ENCODE measurements at places on chromosomes 12 and 14.

DNA sequence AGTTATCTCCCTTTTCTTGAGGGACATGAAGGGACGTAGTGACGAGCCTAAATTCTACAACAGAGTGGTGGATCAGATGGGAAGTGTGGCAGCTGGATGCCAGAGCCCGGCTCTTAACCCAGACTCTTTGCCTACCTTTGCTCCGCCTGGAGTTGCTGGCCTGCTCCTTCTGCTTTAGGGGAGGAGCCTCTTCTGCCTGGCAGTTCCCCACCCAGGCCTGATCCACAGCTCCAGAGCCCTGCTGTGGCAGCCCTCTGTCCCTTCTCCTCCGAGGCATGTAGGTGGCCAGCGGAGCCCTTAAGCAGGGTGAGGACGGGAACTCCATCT is 2.3 kb upstream of the PRPH start:
- no peak for DNase-seq

GRCh38 chr14:104394409-104394851 is 185.1 kb upstream of the C14orf180 start:
- DNase-seq, result no peak

DNA sequence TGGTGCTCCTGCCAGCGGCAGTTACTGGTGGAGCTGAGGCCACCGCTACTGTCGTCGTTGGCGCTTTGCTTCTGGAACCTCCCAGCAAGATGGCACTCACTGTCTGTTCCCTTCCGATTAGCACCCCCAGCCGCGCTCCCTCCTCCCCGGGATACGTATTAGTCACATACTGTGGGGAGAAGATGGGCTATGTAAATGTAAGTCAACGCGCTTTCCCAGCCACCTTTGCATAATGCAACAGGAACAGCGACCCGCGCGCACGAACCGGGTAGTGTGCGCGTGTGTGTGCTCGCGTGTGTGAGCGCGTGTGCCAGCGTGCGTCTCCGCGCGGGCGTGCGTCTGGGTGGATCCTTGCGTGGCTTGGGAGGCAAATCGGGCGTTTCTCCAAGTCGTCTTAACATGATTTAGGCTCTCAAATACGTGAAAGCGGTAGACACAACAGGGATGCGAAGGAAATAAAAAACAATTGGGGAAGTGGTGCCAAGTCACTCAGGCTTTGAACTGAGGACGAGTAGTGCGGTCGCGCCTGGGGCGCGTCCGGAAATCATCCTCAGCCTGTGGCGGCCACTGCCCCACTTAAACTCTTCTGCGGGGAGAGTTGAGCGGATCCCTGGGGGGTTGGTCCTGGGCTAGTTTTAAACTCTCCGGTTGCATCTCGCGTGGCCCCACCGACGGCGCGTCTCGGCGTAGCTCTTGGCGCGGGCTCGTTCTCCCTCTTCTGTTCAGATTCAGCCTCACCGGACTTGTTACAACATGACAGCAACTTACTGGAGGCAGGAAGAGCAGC is 1.8 kb downstream of the FLRT2 start:
- DNase-seq, result peak; percentile 68

GRCh38 chr14:101808020-101808641 is 46.6 kb downstream of the PPP2R5C start:
- no peak for DNase-seq

DNA sequence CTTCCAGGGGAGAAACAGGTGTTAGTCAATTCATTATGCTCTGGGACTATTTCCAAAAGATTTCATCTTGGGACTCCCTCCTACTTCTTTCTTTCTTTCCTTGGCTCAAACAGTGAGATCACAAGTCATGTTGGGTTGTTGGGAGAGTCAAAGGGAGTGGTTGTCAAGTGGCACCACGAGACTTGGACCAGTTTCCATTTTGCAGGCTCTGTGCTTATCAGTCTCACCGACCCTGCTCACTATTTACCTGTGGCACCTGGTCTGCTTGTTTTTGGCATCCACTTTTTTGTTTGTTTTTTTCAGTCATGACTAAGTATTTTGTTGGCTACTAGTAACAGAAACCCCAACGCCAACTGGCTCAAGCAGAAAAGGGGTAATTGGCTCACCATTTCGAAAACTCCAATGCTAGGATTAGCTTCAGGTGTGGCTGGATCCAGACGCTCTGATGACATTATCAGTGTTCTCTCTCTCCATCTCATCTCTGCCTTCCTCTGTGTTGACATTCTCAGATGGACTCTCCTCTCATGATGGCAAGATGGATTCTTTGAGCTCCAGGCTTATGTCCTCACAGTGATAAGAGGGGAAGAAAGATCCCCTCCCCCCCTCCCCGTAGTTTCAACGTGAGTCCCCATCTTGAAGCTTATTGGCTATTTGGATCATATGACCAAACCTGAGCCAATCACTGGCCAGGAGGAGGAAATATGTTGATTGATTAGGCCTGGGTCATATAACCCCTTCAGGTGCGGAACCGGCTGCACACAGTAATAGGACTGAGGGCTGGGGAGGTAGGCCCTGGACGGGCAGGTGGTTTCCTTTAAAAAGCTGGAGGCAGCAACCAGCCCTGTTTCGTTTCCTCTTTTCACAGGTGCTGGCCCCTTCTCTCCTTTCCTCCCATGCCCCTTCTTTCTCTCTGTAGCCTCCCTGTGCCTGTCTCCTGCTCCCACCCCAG is 84.2 kb downstream of the AACS start:
- DNase-seq, result peak; percentile 35

- DNase-seq, result no peak
Observed at GRCh38 chr12:3744229-3744901, 8.5 kb downstream of the CRACR2A start.

GRCh38 chr14:93532541-93532940 is 101.8 kb downstream of the UNC79 start:
- DNase-seq, result peak; percentile 37

DNA sequence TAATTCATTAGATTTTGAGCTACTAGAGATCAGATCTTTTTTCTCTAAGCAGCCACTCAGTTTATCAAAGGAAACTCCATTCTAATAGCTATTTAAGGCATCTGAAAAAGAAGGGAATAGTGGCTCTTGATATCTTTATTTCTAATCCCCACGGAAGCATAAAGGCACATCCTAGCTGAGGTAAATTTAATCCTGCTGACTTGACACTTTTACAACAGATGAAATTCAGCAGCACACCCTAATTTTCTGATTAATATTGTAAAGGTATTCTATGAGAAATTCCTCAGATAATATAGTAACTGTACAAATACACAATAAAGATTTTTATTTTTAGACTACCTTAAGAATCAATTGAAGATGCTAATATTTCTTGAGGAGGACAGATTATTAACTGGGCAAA is 916.4 kb downstream of the TMTC2 start:
- no peak for DNase-seq

DNA sequence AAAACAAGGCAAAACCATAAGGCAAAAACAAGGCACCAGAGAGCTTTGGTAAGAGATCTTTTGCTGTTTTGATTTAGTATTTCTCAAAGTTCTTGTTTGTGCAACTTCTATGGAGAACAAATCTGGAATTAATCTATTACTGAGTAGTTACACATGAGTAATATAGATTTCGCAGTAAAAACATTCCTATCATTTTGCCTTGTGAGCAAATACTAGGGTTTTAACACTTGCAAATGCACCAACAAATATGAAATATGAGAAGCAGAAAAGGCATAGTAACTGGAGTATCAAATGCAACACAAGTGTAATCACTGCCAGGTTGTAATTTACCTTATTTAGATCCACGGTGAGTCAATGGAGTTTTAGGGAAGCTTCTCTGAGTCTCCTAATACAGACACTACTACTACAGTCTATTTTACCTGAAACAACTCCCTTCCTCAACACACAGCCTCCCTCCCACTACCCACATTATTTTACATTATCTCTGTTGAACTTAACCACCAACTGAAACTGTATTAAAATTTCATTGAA is 324.1 kb downstream of the FLRT2 start:
- no peak for DNase-seq

DNA sequence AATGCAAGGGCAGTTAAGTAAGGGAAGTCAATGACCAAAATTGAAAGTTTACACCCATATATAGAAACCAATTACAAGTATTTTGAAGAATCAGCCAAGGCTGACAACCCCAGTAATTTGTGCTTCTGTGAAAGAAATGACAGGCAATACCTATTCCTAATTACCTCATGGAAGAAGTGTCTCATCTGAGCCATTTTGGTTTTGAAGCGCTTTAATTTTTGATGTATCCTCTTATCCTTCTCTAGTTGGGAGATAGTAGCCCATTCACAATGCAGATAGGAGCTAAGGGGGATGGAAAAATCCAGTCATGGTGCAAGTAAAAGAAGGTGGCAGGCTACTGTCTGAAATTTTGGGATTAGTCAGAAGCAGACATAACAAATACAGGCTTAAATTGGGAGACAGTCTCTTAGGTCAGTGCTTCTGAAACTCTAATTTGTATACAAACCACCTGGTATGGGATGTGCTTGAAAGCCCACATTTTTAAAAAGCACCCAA is 30.4 kb upstream of the SUPT16H start:
- no peak for DNase-seq

- no peak for DNase-seq
Observed at GRCh38 chr14:73887318-73887616, 608 bp downstream of the ZNF410 start.

- DNase-seq, result no peak
Observed at GRCh38 chr12:51806896-51807295, 41.6 kb downstream of the FIGNL2 start.

DNA sequence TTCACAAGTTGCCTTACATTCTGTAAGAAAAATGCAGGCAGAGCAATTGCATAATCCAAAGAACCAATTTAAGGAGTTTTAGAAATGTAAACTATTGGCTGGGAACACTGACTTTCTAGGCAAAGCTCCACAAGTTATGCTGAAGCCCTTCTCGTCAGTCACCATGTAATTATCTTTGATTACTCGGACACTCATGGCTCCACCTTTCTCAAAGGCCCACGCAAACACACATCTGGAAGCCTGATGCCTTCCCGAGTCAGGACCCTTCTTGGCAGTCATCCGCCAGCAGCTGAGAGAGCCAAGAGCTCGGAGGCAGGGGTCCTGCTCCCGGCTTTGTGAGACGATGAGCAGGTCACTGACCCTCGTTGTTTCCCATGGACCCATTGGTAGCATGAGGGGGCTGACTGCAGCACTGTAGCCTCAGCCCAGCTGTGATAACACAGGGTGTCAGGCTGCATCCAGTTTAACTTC is 202.2 kb downstream of the TMEM132D start:
- no peak for DNase-seq

DNA sequence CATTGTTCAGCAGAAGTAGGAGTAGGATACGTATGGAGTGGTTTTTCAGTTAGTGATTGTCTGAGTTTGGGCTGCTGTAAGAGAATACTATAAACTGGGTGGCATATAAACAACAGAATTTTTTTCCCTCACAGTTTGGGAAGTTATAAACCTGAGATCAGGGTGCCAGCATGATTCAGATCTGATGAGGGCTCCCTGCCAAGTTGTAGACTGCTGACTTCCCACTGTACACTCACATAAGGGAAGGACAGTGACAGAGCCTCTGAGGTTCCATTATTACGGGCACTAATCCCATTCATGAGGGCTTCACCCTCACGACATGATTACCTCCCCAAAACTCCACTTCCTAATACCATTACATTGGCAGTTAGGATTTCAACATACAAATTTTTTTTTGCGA is 50.7 kb downstream of the ACSM4 start:
- DNase-seq, result no peak

GRCh38 chr12:68121143-68121542 is 38.4 kb downstream of the IFNG start:
- no peak for DNase-seq

GRCh38 chr14:105411017-105411941 is 8.3 kb upstream of the MTA1 start:
- no peak for DNase-seq

- DNase-seq, result no peak
Observed at GRCh38 chr14:94936401-94936892, 166.5 kb upstream of the GSC start.

- peak; percentile 89 for DNase-seq
Observed at GRCh38 chr12:49358483-49359141, 8.7 kb upstream of the SPATS2 start.

GRCh38 chr14:91351512-91351862 is 66.1 kb downstream of the CCDC88C start:
- DNase-seq, result no peak

- DNase-seq, result no peak
Observed at GRCh38 chr12:67356380-67356774, 87.2 kb downstream of the CAND1 start.

DNA sequence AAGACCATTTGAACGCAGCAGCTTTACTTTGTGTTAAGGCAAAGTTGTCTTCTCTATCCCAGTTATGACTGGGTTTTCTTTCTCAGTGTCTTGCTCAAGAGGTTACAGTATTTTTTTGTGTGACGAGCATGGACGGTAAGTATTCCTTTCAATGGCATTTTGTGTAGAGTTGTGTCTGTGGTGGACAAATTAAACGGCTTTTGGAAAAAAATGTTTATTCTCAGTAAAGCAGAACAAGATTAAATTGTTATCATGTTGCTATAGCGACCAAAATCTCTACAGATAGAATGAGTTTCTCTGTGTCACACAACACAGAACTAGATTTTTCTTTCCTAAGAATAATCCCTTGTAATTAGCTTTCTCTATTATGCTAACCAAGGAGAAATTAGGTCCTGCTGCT is 417.1 kb downstream of the AEBP2 start:
- DNase-seq, result peak; percentile 35

DNA sequence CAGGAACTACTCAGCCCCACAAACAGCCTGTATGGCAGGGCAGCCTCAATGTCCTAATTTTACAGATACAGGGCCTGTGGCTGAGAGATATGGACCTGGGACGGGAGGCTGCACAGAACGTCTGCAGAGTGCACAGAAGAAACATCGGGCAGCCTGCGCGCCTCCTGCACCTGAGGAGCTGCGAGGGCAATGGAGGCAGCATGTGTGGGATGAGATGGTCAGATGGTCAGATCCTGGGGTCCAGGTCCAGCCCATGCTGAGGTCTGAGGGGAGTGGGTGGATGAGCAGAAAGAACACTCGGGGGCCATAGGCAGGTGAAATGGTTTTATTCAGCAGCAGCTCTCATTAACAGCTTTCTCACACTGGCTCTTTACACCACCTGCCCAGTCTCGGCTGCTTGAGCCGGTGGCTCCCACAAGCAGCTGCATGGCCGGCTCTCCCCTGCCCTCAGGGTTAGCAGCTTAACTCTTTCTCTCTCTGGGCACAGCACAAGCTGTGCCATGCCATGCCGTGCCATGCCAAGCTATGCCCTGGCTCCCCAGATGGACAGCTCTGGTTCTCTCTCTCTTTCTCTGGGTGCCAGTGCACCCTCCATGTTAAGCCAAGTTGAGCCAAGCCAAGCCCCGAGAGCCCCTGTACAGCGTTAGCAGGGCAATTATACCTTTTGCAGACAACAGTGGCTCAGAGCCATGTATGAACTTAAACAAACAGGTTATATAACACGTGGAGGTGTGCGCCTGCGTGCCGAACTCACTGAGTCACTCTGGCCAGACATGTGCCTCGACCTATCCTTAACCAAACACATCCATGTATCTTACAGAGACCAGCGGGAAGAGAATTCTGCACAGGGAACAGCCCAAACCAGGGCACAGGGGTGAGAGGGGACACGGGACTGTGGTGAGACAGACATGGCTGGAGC is 47.6 kb downstream of the RIMBP2 start:
- DNase-seq, result no peak

Measured in KBM-7 (cell line).